ENCODE measurements at places on chromosomes 11 and 22. TPM values are rescaled to one million over a fixed set of nuclear protein-coding genes. Genes with fewer than 3 reads are reported as not detected.

GRCh38 chr11:85132851-85133585 lies 494.1 kb downstream of the DLG2 start:
- no peak for DNase-seq

- DNase-seq, result no peak
Observed at GRCh38 chr11:123139206-123139605, 55.8 kb downstream of the CLMP start.

DNA sequence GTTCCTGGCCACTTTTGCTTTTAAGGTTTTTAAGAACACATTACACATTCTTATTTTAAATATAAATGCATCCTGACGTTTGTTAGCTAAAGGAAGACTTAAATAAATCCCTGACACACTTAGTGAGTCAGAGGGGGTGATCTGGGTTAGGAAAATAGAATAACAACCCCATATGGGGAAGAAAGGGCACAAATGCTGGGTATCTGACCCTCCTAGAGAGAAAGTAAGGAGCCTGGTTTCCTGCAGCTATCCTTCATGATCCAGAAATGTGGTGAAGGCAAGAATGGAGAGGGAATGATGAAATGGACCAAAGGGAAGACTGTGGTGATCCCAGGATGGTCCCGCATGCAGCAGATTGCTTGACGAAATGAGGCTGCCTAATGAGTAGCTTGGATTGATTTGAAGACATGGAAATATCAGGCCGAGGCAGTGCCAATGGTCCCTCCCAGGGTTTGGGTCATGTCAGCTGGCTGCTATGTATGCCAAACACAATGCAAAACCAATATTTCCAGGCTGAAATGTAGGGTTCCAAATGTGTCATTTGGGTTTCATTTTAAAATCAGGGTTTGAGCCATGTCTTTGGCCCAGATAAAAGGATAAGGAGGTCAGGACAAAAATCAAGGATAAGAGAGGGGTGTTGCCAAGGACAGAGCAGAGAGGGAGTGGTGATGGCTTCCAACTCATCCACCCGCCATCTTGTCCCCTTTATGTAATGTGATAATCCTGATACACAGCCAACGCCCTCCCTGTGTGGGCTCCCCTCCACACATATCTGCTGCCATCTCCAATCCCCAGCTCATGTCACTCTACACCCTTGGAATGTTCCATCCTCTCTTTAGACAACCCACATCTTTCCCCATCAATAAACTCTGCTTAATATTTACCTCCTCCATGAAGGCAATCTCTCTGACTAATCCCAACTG lies 135.1 kb upstream of the PITPNB start:
- DNase-seq, result no peak

DNA sequence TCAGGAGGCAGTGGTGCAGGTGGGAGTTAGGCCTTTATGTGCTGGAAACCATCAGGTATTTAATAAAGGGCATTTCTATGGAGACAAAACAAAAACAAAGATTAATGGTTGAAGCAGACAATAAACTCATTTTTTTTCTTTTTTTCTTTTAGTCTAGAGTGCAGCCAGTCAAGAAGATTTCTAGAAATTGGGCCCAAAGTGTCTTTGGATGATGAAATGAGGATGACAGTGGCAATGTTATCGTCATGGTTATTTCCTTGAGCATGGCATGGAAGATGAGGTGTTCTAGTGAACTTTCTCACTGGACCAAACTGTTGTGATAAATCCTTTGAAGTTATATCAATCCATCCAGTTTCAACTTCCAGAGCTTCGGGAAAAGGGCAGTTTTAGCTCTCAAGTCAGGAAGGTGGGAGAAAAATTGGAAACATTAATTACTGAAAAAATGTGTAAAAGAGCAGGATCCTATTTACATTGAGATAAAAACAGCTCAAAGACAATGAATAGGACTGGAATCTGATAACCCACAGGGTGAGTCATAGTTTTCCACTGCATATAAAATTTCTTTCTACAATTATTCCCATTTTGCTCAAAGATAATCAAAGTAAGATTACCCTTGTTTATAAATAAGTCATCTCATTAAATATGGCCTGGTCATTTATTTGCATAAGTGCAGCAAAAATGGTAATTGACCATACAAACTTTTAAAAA lies 33.0 kb downstream of the PRR5L start:
- DNase-seq, result no peak

GRCh38 chr22:28481725-28482124 lies 197.9 kb downstream of the TTC28 start:
- no peak for DNase-seq

DNA sequence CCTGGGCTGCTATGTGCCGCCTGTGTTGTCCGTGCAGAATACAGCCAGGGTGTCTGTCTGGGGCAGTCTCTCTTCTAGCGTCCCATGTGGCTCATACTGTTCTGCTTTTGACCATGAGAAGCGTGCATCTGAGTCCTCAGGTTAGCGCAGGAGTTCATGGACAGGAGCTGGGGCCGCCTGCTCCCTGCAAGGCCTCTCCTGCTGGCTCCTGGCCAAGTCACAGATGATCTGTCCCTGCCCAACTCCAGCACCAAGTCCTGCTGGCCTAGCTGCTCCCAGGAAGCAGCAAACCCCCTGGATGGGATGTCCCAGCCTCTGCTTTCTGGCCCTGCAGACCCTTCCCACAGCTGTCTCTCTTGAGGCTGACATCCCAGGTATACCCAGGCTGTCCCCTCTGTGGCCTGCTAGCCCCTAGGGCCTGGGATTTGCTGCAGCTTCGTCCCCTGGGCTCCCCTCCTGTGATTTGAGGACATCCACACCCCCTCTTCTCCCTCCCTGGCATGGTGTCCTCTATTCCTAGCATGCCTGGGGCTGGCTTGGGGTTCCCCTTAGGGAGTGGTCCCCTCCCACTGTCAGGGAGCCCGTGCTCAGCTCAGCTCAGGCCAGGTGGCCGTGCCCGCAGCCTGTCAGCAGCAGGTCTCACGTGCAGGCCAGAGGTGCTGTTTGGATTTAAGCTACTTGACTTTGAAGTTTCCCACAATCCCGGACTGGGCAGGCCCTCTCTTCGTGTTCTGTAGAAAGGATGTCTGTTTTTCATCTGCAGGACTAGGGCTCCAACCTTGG lies 17.8 kb downstream of the PRR5 start:
- DNase-seq, result no peak

DNA sequence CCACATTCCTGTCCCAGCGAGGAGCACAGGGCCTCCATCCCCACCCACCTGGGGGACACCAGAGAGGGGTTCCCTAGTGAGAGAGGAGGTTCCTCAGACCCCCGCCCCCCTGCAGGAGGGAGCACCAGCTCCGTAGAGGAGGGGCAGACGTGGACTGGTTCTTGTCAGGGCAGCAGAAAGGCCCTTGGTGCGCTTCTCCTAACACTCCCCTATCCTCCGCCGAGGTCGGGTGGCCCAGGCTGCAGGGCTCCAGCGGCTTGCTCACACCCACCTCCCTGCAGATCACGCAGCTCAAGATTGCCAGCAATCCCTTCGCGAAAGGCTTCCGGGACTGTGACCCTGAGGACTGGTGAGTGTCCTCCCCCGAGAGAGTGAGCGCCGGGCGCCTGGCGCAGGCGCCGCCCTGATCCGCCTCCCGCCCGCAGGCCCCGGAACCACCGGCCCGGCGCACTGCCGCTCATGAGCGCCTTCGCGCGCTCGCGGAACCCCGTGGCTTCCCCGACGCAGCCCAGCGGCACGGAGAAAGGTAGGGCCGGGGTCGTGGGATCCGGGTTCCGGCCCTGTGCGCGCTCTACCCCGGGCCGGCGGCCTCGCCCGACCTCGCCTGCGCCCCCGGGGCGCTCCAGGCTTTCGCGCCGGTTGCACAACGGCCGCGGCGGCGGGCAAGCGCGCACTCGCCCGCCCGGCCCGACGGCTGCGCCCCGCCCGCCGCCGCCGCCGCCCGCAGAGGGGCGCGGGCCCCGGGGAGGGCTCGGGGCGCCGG lies 5.1 kb downstream of the TBX1 start:
- no peak for DNase-seq

DNA sequence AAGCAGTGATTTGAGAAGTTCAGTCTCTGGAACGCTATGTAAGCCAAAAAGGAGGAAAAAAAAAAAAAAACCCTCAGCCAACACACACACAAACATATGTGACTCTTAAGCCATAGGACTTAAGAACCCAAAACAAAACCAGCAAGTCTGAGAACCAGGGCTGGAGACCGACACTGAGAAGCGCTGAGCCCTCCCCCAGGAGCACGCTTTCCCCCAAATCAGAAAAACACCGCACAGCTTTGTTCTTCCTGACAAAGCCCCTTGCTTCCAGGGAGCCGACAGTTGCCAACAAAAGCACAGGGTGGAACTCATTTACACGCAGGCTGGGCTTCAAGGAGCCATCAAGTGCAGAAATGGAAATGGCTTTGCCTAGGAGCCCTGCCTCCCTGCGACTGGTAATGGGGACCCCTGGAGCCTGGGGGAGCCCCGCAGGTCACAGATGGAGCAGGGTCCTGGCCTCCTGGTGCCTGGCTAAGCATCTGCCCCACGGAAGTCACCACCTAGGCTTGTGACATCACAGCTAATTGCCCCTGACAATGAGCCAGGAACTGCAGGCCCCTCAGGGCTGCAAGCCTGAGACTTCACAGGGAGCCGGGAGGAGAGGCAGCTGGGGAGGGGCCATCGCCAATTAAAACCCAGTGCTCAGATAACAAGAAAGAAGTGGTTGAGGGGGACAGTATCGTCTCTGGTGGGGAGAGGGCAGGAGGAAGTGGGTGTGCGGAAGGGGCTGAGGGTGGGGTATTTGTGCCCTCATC lies 66.9 kb downstream of the NFAM1 start:
- peak; percentile 67 for DNase-seq

The OR10D3 gene
- not detected for total RNA-seq

The PLCB3 gene
- 14.8 TPM for total RNA-seq

The BTBD10 gene
- 76.3 TPM for total RNA-seq

DNA sequence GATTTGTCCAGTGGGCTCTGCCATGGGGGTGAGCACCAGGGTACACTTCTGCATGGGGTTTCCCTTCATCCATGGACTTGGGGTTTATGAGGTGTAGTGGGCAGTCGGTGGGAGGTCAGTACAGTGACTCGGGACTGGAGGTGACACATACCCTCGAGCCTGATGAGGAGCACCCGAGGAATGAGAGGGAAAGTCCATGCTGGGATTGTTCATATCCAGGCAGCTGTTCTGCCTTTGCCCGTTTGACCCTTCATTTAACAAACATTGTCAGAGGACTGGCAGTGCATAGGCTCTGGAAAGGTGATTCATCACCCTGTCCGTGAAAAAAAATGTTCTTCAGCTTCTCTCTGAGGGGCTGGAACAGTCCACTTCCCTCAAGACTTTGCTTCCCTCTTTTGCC lies 2.7 kb downstream of the NAV2 start:
- DNase-seq, result no peak

DNA sequence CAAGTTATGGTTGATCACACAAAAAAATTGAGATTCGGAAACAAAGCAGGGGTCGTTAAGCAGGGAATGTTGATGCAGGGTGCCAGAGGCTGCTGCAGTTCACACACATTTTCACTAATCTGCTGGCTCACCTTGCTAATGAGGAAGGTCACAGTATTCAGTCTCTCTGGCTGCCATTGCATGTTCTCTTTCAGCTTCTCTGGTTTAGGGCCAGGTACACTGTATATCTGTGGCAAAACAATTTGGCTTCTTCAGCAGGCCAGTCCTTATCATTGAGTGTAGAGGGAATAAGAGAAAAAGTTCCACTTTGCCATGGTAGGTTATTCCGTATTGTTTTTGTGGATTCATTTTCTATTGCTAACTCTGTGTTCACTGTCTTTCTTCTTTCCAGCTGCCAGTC lies 283.7 kb upstream of the ANO3 start:
- DNase-seq, result no peak

- no peak for DNase-seq
Observed at GRCh38 chr11:65672180-65672860, 9.6 kb upstream of the RELA start.

- DNase-seq, result no peak
Observed at GRCh38 chr22:42315392-42315756, 44.9 kb upstream of the TCF20 start.

DNA sequence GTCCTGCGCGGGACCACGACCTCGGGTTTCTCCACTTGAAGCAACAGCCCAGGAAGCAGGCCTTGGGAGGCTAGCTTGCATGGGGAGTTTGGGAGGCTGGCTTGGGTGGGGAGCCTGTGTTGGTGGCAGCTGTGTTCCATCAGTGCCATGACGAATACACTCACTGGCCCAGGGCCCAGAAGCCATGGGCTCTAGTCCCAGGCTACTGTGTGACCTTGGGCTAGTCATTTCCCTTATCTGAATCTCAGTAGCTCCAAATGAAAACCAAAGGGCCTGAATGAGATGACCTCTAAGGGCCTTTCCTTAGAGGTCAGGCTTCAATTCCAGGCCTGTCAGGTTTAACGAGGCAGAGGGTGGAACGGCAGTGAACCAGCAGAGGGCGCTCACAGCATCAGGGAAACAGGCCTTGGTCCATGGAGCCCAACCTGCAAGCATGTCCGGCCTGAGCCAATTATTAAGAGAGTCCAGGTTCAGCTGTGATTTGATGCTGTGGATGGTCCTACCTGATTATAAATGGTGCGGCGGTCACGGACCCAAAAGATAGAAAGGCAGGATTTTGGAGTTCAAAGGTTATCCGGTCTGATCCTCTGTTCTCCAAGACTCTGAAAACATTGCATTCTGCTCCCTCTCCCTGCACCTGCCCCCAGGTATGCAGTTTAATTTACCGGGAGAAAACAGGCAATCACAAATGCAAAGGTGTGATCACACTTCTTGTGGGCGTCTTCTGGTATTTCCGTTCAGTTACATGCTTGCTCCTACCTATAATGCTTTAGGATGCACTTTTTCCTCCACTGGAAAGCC lies 15.9 kb downstream of the PTPN5 start:
- no peak for DNase-seq

DNA sequence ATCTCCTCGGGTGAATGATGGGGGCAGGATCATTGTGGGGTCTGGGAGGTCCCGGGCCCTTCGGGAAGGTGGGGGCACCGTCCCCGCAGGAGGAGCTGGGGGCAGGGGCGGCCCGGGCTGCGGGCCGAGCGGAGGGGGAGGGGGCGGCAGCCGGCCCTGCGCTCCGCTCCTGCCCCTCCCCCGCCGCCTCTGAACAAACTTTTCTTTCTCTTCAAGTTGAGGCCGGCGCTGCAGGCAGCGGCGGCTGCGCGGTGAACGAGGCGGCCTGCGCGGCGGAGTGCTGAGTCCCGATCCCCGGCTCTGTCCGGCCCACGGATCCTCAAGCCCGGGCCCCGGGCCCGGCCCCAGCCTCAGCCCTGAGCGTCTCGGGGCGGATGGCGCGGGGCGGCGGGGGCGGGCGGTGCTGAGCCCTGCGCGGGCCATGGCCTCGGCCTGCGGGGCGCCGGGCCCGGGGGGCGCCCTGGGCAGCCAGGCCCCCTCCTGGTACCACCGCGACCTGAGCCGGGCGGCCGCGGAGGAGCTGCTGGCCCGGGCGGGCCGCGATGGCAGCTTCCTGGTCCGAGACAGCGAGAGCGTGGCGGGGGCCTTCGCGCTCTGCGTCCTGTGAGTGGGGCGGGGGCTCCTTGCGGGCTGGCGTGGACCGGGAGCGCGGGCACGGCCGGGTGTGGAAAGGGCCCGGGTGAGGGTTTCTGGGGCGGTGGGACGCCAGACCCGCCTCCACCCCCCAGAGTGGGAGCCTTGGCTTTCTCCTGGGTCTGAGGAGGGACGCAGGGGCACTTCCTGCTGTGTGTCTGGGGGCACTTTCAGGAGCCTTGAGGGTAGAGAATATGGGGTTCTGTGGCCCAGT lies at the start of gene INPPL1:
INPPL1 (plus strand) TSS at position 204 of the 847 bp plus-strand sequence; CDS start at position 422, 218 bp downstream.
- no peak for DNase-seq

Data from urinary bladder (tissue), 4 donors.